ENCODE measurements at places on chromosomes 4 and X. TPM values are rescaled to one million over a fixed set of nuclear protein-coding genes. Genes with fewer than 3 reads are reported as not detected.

FGF5 gene
- 0.10 TPM for total RNA-seq

CHRNA9 gene
- total RNA-seq = 1.2 TPM

ERAS gene
- not detected for total RNA-seq

PAGE5 gene
- total RNA-seq = not detected

ZFYVE28 gene
- 5.1 TPM for total RNA-seq

APLN gene
- total RNA-seq = 2.4 TPM

AWAT1 gene
- 4.7 TPM for total RNA-seq

PROM1 gene
- 8.2 TPM for total RNA-seq

TRIM2 gene
- 67.3 TPM for total RNA-seq

PLP2 gene
- total RNA-seq = 24.7 TPM

CABS1 gene
- not detected for total RNA-seq

DRP2 gene
- total RNA-seq = 0.69 TPM

FABP2 gene
- total RNA-seq = not detected

ACOT9 gene
- 28.3 TPM for total RNA-seq

TMSB4X gene
- total RNA-seq = 2,256 TPM

CXCL8 gene
- 15.5 TPM for total RNA-seq

SHOX gene
- not detected for total RNA-seq

WDR17 gene
- total RNA-seq = 1.8 TPM

DCX gene
- total RNA-seq = 2.4 TPM

RAB39B gene
- total RNA-seq = 0.30 TPM

DNAAF6 gene
- not detected for total RNA-seq

TBC1D19 gene
- total RNA-seq = 29.8 TPM

PABPC1L2A gene
- not detected for total RNA-seq

SSX4B gene
- not detected for total RNA-seq

XAGE1B gene
- total RNA-seq = not detected

TRPC3 gene
- total RNA-seq = 3.1 TPM

CT45A10 gene
- not detected for total RNA-seq

SGCB gene
- total RNA-seq = 40.1 TPM

ADH1A gene
- total RNA-seq = not detected

MTMR8 gene
- total RNA-seq = 1.7 TPM

DIPK2B gene
- total RNA-seq = 12.2 TPM

CENPVL3 gene
- not detected for total RNA-seq

KLHL13 gene
- total RNA-seq = 19.9 TPM

MAGEC2 gene
- not detected for total RNA-seq

SPANXD gene
- not detected for total RNA-seq

ATP5ME gene
- total RNA-seq = 178 TPM

PPEF2 gene
- 0.10 TPM for total RNA-seq

CLCN4 gene
- total RNA-seq = 7.4 TPM

GABRG1 gene
- under 0.01 TPM for total RNA-seq

PLS3 gene
- total RNA-seq = 137 TPM

SEPTIN6 gene
- total RNA-seq = 17.2 TPM

GLRA2 gene
- total RNA-seq = 0.20 TPM

HOPX gene
- total RNA-seq = 195 TPM

SUPT20HL1 gene
- total RNA-seq = not detected

GNRHR gene
- total RNA-seq = not detected

ZGRF1 gene
- 16.6 TPM for total RNA-seq

CFAP299 gene
- total RNA-seq = not detected

ZIC3 gene
- 2.4 TPM for total RNA-seq

PAK3 gene
- total RNA-seq = 6.7 TPM

FAM9B gene
- total RNA-seq = not detected

PI4K2B gene
- 16.4 TPM for total RNA-seq

RNF128 gene
- total RNA-seq = 4.2 TPM

Data from skin of body (tissue), 3 donors.